ENCODE measurements at places on chromosomes 2 and 18.

DNA sequence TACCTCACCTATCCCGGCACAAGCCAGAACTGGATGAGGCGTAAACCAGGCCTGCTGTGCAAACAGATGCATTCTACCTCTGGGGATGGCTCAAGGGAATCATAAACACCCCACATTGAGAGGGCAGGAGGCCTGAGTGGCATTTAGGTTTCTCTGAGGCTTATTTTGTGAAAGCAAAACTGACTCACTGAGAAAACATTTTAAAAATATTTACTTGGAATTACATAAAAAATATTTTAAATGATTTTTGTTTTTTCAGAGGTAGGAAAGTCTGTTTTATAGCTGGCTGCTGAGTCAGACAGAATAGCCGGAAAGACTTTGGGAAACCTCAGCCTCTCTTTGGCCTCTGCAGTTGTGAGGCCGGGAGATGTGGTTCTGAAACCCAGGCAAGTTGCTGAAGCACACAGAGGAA, 244.1 kb downstream of the NCKAP5 start:
- DNase-seq: no peak

DNA sequence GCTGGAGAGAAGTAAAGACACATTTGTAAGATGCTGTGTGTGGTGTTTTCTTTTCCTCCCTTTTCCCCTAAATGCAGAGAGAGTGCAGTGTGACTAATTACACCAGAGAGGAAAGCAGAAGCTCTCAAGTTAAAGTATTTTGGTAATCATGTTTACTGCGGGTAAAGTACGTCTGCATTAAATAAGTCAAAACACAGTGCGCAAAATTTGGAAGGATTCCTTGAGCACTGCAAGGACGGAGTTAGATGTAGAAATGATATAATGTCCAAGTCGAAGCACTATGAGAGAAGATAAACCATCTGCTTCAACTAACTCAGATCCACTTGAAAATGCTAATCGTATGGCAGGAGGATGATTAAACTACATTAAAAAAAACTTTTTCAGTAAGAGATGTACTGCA, 766.5 kb downstream of the RNF144A start:
- no peak for DNase-seq

DNA sequence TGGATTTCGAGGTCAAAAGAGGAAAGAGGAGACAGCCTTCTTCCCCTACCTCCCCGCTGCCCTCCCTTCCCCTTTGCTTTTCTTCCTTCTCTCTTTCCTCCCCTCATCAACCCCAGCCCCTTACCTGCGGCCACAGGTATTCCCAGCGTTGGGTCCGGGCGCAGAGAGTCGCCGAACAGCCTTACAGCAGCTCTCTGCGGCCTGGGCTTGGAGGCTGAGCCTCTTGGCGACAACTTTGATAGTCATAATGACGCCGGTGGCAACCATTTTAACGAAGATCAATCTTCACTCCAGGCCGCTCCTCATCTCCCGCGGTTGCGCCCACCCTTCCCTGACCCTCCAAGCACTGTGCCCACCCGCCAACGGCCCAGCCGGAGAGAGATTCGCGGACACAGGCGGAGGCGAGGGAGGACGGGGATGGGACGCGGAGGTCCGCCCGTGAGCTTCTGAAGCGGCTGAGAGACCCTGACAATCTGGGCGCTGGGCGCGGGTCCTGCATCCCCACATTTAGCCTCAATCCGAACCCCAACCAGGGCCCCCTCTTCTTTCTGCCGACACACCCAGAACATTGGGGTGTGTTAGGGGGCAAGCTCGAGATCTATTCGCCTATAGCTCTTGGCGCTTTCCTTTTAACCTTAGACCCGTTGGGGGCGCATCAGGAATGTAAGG, 1.5 kb upstream of the EVX2 start:
- no peak for DNase-seq

DNA sequence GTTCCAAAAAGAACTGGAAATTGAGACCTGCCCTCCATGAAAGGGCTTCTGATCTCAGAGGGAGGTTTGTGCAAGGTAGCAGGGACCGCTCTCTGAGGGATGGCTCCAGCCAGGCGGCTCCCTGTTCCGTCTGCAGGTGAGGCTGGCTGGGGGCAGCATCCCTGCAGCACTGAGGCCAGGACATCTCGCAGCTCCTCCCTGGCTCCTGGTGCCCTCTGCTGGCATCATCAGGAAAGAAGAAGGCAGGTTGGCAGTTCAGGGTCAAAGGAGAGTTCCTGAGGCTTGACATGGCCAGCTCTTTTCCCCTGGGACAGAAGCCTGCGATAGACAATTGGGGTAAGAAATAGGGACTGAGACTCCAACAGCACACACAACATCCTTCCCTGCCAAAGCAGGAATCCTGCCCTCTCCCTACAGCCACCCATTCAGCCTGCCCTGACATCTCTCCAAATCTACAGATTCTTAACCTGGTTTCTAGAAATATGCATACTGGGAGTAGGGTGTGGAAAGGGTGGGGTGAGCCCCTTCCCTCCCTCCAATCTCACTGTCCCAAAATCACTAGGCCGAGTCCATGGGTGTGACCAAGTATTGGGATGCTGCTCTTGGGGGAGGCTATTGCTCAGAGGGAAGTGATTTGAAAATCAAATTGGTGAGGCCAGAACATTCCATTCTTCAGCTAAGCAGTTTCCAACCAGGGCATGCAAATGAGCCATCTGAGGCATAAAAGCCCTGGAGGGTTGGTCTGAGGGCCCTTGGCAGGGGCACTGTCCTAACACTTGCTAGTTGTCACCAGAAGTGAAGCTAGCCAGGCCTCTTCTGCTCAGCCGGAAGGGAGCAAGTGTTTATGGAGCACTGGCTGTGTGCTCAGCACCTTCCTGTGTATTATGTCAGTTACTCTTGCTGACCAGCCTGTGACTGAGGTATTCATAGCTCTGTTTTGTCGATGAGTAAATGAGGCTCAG, 185.4 kb downstream of the TFCP2L1 start:
- DNase-seq: no peak

GRCh38 chr2:126950504-126950903, 51.8 kb downstream of the TEX51 start:
- DNase-seq: no peak

- DNase-seq: no peak
Measured at GRCh38 chr2:230678451-230678850, 34.2 kb upstream of the CAB39 start.

- DNase-seq: no peak
Measured at GRCh38 chr2:121251497-121251896, 33.5 kb downstream of the TFCP2L1 start.

GRCh38 chr2:94759211-94759610, 112.0 kb upstream of the TEKT4 start:
- no peak for DNase-seq

GRCh38 chr2:101619191-101619591, 78.3 kb upstream of the MAP4K4 start:
- DNase-seq: no peak

GRCh38 chr2:218727502-218728165, 17.0 kb downstream of the TTLL4 start:
- no peak for DNase-seq

- no peak for DNase-seq
Measured at GRCh38 chr2:98145070-98145469, 58.1 kb downstream of the VWA3B start.

- no peak for DNase-seq
Measured at GRCh38 chr2:230068651-230069055, at the start of gene SLC16A14. Gene SLC16A14 (minus strand): TSS chr2:230068924. CDS start chr2:230059352, 9,572 bp downstream.

GRCh38 chr18:12652861-12653401, 5.0 kb downstream of the SPIRE1 start:
- DNase-seq: no peak

GRCh38 chr2:120289221-120289906, 36.7 kb downstream of the RALB start:
- DNase-seq: no peak

GRCh38 chr2:41871080-41871479, 176.7 kb upstream of the PKDCC start:
- no peak for DNase-seq

DNA sequence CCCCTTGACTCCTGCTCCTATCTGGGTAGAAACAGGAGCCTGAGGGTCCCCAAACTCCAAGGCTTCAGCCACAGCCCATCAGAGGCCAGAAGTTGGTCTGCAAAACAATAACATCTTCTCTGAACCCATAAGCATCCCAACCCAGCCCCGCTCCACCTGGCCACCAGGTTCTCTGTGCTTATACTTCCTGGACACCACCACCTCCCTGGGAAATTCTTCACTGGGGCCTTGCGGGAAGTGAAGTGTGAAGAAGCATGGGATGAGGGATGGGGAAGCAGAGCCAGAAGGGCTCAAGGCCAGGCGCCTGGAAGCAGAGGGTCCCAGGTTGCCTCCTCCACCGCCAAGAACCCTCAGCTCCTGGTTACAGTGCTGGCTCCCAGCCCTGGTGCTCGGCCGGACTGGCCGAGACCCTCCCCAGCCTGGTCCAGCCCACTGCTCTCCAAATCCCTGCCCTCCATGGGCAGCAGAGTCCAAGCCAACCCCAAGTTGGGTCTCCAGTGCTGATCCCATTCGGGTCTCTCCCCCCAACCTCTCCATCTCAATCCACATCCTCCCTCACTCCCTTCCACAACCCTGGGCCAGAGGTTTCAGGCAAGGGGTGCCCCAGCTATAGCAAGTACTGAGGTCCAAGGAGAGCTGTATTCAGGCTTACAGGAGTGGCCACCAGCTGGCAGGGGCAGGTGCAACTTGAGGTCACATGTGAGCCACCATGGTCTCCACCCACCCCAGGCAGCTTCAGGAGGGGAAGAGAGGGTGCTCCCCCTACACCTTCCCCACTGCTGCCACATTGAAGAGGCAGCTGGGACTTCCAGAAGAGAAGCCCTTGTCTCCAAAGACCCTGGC, 60.7 kb downstream of the TNS1 start:
- no peak for DNase-seq

- no peak for DNase-seq
Measured at GRCh38 chr2:235669983-235670962, 176.4 kb downstream of the AGAP1 start.

GRCh38 chr18:56461151-56461550, 177.2 kb downstream of the TXNL1 start:
- DNase-seq: no peak

GRCh38 chr2:177549171-177549570, 156.6 kb downstream of the AGPS start:
- no peak for DNase-seq

GRCh38 chr2:8230466-8230865, 451.4 kb upstream of the ID2 start:
- no peak for DNase-seq

- no peak for DNase-seq
Measured at GRCh38 chr18:56321470-56321869, 316.9 kb downstream of the TXNL1 start.

- DNase-seq: no peak
Measured at GRCh38 chr2:16351137-16351536, 314.5 kb downstream of the CYRIA start.

- DNase-seq: no peak
Measured at GRCh38 chr18:79828258-79828657, 30.5 kb downstream of the KCNG2 start.

- DNase-seq: peak; percentile 71
Measured at GRCh38 chr2:17749753-17750438, 3.7 kb downstream of the SMC6 start.

- no peak for DNase-seq
Measured at GRCh38 chr18:55314031-55314430, 274.0 kb downstream of the TCF4 start.

- no peak for DNase-seq
Measured at GRCh38 chr2:66431274-66431642, 3.7 kb upstream of the MEIS1 start.

DNA sequence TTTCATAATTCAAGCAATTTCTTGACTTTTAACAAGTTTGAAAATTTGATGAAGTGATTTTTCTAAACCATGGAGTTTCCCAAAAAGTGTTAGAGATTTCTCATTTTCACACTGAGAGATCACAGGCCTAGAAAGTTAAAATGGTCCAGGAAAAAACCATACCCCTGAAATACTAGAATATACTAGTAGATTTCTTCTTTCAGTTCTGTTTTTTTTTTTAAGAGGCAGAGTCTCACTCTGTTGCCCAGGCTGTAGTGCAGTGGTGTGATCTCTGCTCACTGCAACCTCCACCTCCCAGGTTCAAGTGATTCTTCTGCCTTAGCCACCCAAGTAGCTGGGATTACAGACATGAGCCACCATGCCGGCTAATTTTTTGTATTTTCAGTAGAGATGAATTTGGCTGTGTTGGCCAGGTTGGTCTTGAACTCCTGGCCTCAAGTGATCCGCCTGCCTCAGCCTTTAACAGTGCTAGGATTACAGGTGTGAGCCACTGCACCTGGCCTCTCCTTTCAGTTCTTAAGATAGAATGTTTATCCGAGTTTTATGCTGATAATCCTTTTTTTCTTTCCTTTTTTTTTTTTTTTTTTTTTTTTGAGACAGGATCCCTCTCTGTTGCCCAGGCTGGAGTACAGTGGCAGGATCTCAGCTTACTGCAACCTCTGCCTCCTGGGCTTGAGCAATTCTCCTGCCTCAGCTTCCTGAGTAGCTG, 14.4 kb downstream of the MTHFD2 start:
- no peak for DNase-seq

DNA sequence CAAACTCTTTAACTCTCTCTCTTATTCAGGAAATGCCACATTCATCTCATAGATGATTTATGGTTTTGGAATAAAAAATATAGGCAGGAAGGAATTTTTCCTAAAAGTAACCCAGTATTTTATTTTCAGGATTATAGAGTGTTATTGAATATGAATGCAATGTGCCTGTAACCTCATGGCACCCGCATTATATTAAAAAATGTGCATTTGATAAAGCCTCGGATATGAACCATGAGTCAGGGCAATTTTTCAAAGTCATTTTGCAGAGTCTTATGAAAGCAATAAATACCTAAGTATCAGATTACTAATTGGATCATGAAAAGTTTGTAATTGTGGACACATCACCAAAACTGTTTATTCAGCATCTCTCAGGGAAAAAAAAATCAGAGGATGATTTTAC, 573.8 kb downstream of the TSN start:
- no peak for DNase-seq

GRCh38 chr2:173138962-173139361, 63.3 kb downstream of the MAP3K20 start:
- no peak for DNase-seq

- DNase-seq: no peak
Measured at GRCh38 chr2:143545949-143546255, 416.7 kb downstream of the ARHGAP15 start.

GRCh38 chr2:173676647-173677046, 288.5 kb downstream of the SP3 start:
- no peak for DNase-seq

All from T-helper 2 cell (primary cell).